Hair follicle dermal papilla cell (primary cell): ENCODE measurements at places on chromosomes 2 and 18. TPM values are rescaled to one million over a fixed set of nuclear protein-coding genes. Genes with fewer than 3 reads are reported as not detected.

HOXD9 gene
- 8.4 and 8.9 TPM in 2 replicates for total RNA-seq

MFSD2B gene
- total RNA-seq: 0.12 and 0.16 TPM in 2 replicates

TCF23 gene
- total RNA-seq: not detected in 2 replicates

LDLRAD4 gene
- total RNA-seq: 0.12 and 0.65 TPM in 2 replicates

FANCL gene
- total RNA-seq: 11.7 and 13.0 TPM in 2 replicates

CPLX4 gene
- 0.16 and 0.24 TPM in 2 replicates for total RNA-seq

SULT1C4 gene
- 0.16 TPM in 1 of 2 replicates, not detected in the other for total RNA-seq

MAB21L4 gene
- not detected in 2 replicates for total RNA-seq

RAMP1 gene
- total RNA-seq: 0.32 and 0.85 TPM in 2 replicates

NT5C1B gene
- total RNA-seq: not detected in 2 replicates

IL1RL2 gene
- 0.97 and 1.1 TPM in 2 replicates for total RNA-seq

TBC1D8 gene
- 16.4 and 23.6 TPM in 2 replicates for total RNA-seq

CFAP210 gene
- total RNA-seq: 0.12 TPM in 1 of 2 replicates, not detected in the other

MARCO gene
- total RNA-seq: 0.12 TPM in 1 of 2 replicates, not detected in the other

UNC80 gene
- not detected in 2 replicates for total RNA-seq

NEURL3 gene
- total RNA-seq: not detected in 2 replicates

SH2D6 gene
- total RNA-seq: 1.6 TPM in 1 of 2 replicates, not detected in the other

IL1F10 gene
- not detected in 2 replicates for total RNA-seq

SERPINB8 gene
- total RNA-seq: 25.1 and 28.1 TPM in 2 replicates

IL36B gene
- not detected in 2 replicates for total RNA-seq

VSNL1 gene
- total RNA-seq: 0.16 TPM in 1 of 2 replicates, not detected in the other

SCN2A gene
- total RNA-seq: 0.36 and 0.97 TPM in 2 replicates

NEU2 gene
- not detected in 2 replicates for total RNA-seq

CFC1 gene
- not detected in 2 replicates for total RNA-seq

TTC31 gene
- total RNA-seq: 17.0 and 19.0 TPM in 2 replicates

IL36G gene
- total RNA-seq: not detected in 2 replicates

ATG16L1 gene
- total RNA-seq: 21.1 and 23.0 TPM in 2 replicates

FOXD4L1 gene
- 0.12 and 0.32 TPM in 2 replicates for total RNA-seq

PARD3B gene
- total RNA-seq: 27.1 and 34.7 TPM in 2 replicates

MYO7B gene
- under 0.01 and 0.16 TPM in 2 replicates for total RNA-seq

C2orf80 gene
- total RNA-seq: not detected in 2 replicates
